ENCODE measurements at places on chromosomes 5 and 9.
A peak's percentile ranks its signal among the peaks of the same experiment; 100 is the strongest.

DNA sequence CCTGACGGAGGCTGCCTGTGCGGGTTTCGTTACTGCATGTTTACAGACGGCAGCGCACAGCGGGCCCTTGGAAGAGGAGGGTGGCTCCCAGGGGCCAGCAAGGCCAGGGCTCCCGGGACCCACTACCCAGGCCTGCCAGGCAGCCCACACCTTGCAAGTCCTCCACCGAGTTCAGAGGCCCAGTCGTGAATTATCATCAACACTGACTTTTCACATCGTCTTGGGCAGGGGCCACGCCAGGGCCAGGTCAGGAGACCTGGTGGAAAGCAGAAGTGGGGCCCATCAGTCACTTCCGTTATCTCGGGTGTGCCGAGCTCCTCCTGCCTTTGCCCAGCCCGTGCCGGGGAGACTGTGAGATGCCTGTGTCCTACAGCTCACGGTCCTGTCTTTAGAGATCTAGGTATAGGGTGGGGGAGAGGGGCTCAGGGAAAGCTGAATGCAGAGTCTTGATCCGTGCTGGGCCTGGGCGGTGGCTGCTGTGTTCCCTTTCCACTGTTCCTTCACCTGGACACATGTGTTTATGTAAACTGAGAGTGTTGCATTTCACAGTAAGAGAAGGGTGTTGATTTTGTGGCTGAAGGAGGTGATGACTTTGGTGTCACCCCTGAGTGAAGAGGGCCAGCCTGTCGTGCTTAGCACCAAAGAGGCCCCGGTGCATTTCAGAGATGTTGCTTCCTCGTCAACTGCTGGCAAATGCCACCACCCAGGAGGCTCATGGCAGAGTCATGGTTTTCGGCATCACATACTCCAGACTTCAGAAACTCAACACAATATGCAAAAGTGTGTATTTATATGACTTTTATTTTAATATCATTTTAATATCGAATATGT lies 175.2 kb downstream of the GAPVD1 start:
- DNase-seq: no peak

DNA sequence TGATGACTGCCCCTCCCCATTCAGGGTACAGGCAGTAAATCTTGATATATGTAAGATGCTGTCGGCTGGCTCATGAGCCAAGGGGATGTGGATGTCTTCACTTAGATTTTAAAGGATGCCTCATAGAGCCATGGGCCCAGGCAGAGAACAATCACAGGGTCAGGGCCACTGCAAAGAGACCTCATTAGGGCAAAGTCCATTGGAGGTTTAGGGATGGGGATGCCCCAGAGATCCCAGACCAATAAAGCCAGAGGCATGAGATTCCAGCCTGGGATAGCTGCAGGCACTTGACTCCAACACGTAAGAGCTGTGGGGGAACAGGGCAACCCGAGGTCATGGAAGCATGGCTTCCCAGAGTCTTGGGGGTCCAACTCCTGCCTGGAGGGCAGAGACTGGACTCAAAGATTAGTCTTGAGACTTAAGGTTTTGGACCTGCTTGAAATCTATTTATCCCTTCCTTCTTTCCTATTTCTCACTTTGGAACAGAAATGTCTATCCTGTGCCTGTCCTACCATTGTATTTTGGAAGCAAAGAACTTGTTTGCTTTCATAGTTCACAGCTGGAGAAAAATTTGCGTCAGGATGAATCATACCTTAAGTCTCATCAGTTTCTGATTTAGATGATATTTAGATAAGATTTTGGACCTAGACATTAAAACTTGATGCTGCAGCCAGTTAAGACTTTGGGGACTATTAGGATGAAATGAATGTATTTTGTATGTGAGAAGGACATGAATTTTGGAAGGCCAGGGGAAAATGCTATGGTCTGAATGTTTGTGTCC lies 101.3 kb upstream of the ADRA1B start:
- no peak for DNase-seq

- no peak for DNase-seq
Measured at GRCh38 chr5:178490935-178491652, 99.1 kb downstream of the COL23A1 start.

GRCh38 chr9:130610862-130611707 lies 31.7 kb downstream of the FUBP3 start:
- DNase-seq: no peak

DNA sequence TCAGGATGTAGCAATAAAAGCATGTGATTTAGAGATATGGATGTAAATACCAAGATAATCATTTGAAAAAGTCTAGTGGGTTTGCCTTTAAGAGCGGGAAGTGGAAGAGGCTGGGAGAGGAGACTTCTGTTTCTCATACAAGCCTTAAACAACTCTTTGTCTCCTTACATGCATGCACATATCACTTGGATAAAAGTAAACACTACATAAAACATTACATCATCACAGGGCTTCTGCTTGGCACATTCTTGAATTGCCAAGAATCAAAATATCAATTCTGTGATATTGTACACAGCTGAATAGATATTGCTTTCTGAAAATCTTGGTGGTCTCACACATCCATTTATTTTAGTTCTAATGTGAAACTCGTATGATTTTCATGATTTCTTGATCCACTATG lies 57.6 kb downstream of the FOXD1 start:
- no peak for DNase-seq

- no peak for DNase-seq
Measured at GRCh38 chr9:87740209-87740608, 14.3 kb downstream of the CTSL start.

GRCh38 chr5:154767576-154767975 lies 12.4 kb downstream of the LARP1 start:
- DNase-seq: no peak

- no peak for DNase-seq
Measured at GRCh38 chr9:8730618-8731017, 931.0 kb upstream of the DMAC1 start.

GRCh38 chr5:15993919-15994318 lies 185.7 kb downstream of the MARCHF11 start:
- no peak for DNase-seq

DNA sequence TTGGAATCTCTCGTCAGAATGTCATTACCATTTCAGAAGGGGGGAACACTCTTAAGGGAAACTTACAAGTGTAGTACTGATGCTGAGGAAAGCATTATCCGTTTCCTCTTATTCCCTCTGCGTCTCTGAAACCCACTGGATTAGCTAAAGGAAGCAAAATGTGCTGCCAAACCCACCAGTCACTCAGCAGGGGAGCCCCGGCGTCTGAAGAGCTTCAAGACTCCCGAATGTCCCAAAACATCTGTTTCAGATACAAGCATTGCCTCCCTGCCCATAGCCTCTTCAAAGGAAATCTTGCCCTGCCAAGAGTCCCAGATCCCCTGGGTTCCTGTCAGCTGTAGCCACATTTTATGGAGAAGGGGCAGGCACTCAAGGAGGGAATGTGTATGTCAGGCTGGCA lies 1.0 kb upstream of the HCN1 start:
- DNase-seq: no peak

DNA sequence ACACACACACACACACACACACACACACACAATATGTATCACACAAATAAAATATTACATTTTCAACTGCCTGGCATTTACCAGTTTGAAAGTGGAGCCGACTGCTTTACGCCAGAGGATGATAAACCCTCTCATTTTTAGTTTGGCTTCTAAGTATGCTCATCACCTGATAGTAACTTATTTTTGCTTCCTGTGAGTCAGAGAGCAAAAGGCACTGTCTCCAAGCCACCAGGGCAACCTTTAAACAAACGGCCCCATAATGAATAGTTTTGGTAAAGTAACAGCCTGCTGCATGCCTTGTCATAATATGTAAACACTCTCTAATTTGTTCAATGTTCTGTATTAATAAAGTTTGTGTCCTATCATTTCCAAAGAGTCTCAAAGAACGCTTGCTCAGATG lies 26.9 kb downstream of the KLF4 start:
- DNase-seq: no peak

DNA sequence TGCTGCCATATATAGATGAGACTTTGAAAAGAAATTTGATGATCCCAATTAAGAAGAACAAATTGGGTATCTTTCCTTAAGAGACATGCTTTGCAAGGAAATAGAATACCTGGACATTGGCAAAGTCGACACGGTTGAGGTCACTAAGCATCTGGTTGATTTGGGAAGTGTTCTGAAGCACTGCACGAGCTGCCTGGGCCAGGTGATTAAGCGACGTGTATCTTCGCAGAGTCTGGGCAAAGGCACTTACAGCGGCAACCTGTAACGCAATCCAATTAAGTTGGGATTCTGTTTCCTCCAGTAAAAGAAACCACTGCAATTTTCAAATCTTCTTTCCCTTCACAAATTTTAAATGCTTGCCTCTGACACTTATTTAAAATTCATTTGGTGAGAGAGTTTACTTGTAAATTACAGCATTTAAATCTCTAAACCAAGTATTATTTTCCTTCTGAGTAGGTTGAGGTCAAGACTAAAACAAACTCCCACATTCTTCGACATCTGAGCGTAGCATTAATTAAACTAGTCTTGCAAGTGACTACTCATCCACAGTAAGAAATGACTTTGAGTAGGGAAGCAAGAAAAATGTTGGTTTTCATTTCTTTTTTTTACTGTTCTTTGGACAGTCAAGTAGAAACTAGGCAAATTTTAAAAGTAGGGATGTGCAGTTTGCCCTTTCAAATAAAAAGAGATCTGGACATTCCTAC lies 262.8 kb downstream of the RFX3 start:
- no peak for DNase-seq

DNA sequence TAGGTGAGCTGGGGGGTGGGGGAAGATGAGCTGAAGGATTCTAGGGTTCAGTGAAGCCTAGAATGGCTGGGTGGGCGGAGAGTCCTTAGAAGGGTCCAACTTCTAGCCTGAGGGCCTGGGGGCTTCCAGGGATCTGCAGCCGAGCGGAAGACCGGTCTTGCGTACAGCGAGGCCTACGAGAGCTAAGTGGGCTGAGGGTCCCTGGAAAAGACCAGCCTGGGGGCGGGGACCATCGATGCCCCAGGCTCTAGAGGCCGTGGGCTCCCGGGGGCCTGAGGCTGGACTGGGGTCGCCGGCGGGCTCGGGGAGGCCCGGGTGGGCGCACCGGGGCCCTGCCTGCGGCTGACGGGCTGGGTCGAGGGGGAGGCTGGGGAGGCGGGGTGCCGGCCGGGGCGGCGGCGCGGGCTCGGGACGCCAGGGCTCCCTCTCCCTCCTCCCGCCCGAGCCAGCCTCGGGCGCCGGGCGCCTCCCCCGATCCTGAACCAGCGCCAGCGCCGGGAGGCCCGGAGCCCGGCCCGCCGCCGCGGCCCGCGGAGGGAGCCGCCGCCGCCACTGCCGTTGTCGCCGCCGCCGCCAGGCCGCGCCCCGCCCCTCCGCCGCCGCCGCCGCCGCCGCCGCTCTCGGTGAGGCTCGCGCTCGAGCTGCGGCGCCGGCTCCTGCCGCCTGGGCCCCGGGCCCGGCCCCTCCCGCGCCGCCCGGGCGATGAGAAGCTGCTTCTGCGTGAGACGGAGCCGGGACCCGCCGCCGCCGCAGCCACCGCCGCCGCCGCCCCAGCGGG lies at the start of gene MVB12B:
Gene MVB12B, plus strand, starts transcription at position 602 of the 778 bp plus-strand sequence. Its CDS starts 101 bp downstream, at position 703.
- no peak for DNase-seq

- no peak for DNase-seq
Measured at GRCh38 chr5:17734011-17734410, 99.8 kb downstream of the TAF11L14 start.

- DNase-seq: no peak
Measured at GRCh38 chr9:27787891-27788290, 214.6 kb upstream of the C9orf72 start.

DNA sequence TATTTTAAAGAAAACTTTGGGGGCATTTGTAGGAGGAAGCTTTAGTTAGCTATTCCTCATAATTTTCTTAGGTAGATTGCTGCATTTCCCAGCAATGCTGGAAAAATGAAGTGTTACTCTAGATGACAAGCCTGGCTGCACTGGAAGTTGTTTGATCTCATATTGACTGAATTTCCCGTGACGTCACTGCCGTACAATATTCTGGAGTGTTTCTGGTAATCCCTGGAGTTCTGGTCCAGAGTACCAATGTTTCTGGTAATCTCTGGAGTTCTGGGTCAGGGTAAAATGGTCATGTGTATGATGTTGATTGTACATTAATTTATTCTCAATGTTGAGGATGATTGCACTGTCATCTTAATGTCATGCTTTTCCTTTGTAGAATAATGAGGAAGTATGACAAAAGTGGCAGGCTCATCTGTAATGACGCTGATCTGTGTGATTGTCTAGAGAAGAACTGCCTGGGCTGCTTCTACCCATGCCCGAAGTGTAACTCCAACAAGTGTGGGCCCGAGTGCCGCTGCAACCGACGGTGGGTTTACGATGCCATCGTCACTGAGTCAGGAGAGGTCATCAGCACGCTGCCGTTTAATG lies 26.2 kb downstream of the ARL14EPL start:
- DNase-seq: no peak

- no peak for DNase-seq
Measured at GRCh38 chr5:79505138-79505537, 8.8 kb downstream of the HOMER1 start.

GRCh38 chr9:128504485-128505413 lies at the start of gene GLE1:
Gene GLE1 (plus strand): TSS chr9:128504719. CDS start chr9:128504806, 87 bp downstream.
- peak; percentile 93 for DNase-seq

GRCh38 chr5:63554191-63554590 lies 408.1 kb downstream of the HTR1A start:
- no peak for DNase-seq

- DNase-seq: no peak
Measured at GRCh38 chr9:73023025-73023541, 70.2 kb upstream of the ALDH1A1 start.

DNA sequence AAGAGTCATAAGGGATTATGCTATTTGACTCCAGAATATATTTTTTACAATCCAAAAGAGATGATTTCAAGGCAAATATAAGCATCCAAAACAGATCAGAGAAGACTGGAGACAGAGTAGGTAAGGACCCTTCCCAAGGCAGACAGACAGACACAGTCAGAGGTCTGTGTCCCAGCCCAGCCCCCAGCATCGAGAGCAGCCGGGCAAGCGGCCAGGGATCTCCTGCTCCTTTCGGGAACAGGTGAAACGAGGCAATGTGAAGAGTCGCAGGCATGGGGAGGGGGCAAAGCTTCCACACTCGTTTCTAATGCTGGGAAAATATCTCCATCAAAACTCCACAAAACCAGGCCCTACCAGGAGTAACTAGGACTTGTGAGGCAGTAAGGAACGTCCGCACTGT lies 5.8 kb downstream of the PAEP start:
- no peak for DNase-seq

DNA sequence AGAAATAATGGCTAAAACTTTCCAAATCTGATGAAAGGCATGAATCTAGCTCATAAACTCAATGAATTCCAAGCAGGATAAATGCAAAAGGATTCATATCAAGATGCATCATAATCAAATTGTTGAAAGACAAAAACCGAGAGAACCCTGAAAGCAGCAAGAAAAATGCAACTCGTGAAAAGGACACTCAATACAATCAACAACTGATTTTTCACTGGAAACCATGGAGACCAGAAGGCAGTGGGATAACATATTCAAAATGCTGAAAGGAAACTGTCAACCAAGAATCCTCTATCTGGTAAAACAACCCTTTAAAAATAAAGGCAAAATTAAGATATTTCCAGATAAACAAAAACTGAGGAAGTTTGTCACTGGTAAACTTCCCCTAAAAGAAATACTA lies 9.5 kb downstream of the FBXL17 start:
- no peak for DNase-seq

- no peak for DNase-seq
Measured at GRCh38 chr5:154770111-154770510, 14.9 kb downstream of the LARP1 start.
